ENCODE measurements at places on chromosomes 11 and 22.

GRCh38 chr11:64723117-64723906, at the start of gene NRXN2:
TSS of gene NRXN2 (minus strand) at chr11:64723197. CDS start at chr11:64713699, 9,498 bp downstream.
- DNase-seq: peak; percentile 85

DNA sequence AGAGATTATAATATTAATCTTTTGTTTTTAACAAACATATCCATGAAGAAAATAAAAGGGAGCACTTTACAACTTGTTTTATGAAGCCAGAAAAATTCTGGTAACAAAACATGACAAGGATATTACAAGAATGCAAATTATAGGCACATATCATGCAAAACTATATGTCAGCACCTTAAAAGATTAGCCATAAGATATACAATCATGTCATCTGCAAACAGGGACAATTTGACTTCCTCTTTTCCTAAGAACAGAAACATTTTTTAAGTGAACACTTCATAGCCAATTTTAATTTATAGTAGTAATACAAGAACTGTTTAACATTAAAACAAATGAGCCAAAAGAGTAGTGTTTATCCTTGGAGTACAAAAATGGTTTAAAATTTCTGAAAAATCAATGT, 916.5 kb upstream of the CNTN5 start:
- DNase-seq: no peak

DNA sequence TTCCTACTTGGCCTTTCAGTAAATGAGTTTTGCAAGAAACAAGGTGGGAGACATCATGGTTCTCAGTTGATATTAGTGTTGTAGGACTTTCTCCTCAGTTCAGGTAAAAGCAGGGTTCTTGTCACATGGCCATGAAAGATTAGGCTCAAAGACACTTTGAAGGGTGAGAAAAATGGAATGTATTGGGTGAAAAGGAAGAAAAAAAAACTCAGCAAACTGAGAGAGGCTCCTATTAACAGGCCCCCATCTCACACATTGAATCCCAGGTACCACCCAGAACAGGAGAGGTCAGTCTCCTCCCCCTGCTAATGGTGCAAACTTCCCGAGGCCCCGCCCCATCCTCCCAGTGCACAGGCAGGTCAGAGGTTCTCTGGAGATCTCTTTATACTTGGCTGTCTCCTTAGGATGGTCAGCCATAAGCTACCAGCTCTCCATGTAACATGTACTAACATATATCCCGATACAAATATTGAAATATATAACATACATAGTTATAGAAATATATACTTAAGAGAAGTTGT, 62.2 kb downstream of the MICAL2 start:
- DNase-seq: no peak

GRCh38 chr22:24421428-24421931, 5.9 kb upstream of the ADORA2A start:
- DNase-seq: peak; percentile 47

GRCh38 chr22:39288135-39288898, 31.1 kb downstream of the RPL3 start:
- DNase-seq: no peak

GRCh38 chr11:22624742-22625447, 728 bp downstream of the FANCF start:
- DNase-seq: no peak

DNA sequence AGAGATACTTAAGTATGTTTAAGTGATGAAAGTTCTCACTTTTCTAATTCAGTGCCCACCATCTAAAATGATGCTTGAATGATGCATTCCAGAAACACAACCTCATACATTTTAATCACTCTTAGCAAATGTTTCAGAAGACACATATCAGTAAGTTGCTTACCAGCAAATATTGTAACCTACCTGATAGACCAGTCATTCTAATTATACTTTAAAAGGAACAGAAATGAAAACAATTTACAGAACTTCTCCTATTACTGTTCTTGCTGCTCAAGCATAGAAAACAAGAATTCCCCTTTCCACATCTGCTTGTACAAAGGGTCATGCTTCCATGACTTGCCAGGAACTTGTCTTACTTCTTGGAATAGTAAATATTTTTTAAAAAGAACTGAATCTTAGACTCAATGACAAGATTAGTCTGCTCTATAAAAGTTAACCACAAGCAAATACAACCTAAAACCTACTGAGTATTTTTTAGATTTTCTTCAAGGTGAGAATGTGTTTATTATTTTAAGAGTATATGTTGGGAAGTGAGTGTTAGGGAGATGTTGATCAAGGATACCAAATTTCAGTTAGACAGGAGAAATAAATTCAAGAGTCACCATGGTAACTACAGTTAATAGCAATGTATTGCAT, 82.0 kb upstream of the SC5D start:
- DNase-seq: no peak

DNA sequence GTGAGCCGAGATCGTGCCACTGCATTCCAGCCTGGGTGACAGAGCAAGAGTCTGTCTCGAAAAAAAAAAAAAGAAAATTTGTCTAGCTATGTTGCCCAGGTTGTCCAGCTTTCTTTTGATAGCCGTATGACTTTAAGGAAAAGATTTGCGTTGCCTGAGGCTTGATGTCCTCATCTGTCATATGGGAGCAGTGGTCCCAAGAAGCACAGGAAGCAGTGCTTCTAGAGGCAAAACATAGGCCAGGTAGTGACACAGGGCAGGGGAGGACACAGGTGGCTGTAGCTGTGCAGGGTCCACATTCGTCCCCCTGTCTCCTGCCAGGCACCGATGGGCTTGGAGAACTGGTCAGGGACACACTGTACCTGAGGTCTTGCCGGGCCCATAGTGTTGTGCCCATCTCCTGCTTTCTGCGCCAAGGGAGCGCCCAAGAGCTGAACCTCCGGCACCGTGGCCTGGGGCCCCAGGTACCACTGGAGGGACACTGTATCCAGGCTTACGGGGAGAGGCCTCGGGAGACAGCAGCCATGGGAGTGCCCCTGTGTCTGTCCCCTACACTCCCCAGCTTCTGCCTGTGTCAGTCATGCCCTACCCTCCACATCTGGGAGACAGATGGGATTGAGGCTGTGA, 1.4 kb downstream of the LRRC74B start:
- DNase-seq: no peak

DNA sequence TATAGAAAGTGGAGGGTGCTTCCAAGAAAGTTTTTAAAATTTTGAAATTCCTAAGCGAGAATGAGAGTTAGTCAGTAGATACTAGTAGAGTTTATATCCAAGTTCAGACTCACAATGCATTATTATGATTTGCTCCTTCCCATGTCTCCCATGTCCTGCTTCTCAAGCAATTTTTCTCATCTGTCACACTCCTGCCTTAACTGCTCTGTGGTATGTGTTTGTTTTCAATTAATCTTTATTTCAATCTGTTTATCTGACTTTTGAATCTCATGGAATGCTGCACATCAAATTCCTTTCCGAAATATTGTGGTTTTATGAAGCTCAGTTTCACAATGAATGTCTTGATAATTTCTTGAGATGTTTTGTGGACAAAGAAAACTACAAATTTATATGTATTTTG, 18.1 kb downstream of the THY1 start:
- no peak for DNase-seq

DNA sequence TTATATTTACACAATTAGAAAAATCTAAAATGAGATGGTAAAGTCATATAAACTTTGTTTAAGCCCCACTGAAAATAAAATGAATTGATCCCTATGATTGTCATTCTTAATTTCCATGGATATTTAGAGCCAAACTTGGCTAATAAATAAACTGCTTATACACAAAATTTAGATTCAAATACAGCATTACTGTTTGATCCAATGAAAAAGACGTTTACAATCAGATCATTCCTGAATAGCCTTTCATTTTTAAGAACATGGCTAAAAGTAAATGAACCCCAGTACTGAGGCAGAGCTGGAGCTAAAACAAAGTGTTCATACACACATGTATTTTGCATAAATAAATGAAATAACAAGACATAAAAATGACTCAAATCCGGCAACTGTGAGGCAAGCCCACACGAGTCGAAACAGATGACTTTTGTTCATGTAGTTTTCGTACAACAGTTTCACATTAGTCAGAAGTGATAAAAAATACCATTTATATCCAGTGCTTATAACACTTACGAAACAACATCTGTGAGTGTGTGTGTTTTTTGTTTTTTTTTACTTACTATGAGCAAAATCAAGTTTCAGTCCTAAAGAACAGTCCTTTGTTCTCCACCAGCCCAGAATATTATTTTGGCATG, 386.5 kb downstream of the SOX6 start:
- no peak for DNase-seq

GRCh38 chr22:16845465-16845864, 20.3 kb upstream of the XKR3 start:
- no peak for DNase-seq

GRCh38 chr11:11486423-11486822, 133.4 kb upstream of the CSNK2A3 start:
- no peak for DNase-seq

- DNase-seq: no peak
Measured at GRCh38 chr11:117731722-117732290, 65.2 kb downstream of the DSCAML1 start.

DNA sequence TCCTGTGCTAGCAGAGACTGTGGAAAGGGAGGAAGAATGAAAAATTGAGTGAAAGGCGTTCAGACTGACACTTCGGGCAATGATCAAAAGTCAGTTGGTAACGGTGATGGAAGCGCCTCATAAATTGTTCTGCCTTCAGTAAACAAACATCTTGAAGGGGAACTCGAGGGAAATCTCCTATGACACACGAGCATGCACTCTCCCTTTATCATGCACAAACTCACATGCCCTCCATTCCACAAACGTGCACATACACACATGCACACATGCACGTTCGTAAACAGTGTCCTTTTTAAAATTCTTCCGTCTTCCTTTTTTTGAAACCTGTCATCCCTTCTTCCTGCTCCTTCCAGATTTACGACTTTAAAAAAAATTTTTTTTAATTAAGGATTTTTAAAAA, 77.8 kb upstream of the TMEM45B start:
- DNase-seq: no peak

DNA sequence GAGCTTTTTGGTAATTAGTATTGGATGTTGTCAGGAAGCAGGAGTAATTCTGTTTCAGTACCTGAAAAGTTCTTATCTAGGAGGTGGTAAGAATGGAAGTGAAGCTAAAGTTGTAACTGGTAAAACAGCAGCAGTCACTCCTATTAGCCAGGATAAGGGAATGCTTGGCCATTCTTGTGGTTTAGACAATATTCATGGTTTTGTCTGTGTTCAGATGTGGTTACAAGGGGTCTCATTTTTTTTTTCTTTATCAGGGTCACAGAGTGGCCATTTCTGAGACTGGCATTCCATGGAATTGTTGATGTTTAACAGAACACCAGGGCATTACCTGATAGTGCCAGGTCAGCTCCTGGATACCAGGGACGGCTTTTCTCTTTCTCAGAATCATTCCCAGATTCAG, 23.8 kb downstream of the TAF1D start:
- DNase-seq: no peak

- no peak for DNase-seq
Measured at GRCh38 chr11:36411202-36411640, 98.9 kb downstream of the TRAF6 start.

- DNase-seq: no peak
Measured at GRCh38 chr11:69051381-69052342, 2.9 kb downstream of the TPCN2 start.

- DNase-seq: no peak
Measured at GRCh38 chr11:93481696-93482095, 61.5 kb downstream of the SMCO4 start.

- no peak for DNase-seq
Measured at GRCh38 chr11:117771841-117772240, 25.2 kb downstream of the DSCAML1 start.

Data from activated T-cell treated with anti-CD3 and anti-CD28 coated beads, Interleukin-2, amount 50 U/mL, for 1 hour (primary cell).